ENCODE measurements at places on chromosomes 16 and 17.
A peak's percentile ranks its signal among the peaks of the same experiment; 100 is the strongest.

DNA sequence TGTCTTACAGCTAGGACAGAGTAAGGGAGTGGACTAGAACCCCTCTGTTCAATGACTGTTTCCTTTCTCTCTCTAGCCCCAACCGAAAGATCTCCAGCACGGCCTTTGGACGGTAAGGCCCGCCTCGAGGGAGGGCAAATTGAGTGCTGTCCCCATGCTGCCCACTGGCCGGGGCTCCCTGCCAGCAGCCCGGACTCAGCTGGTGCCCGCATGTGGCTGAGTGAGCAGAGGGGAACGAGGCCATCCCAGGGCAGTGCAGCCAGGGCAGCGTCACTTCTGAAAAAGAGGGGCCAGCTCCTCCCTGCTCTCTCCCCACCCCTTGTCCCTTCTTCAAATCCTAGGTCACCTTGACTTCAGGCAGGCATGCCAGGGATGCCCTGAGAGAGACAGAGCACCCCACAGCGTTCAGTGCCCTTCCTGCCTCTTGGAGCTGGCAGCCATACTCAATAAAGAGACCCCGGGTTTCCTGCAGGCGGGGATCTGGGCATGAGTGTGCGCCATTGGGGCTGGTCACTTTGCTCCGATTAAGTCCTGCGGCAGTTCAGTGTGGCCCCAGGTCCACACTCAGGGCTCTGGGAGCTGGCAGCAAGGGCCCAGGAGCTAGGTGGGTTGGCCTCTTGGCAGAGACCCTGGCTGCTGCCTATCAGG is 130.9 kb downstream of the RAB11FIP4 start:
- peak; percentile 8 for DNase-seq

DNA sequence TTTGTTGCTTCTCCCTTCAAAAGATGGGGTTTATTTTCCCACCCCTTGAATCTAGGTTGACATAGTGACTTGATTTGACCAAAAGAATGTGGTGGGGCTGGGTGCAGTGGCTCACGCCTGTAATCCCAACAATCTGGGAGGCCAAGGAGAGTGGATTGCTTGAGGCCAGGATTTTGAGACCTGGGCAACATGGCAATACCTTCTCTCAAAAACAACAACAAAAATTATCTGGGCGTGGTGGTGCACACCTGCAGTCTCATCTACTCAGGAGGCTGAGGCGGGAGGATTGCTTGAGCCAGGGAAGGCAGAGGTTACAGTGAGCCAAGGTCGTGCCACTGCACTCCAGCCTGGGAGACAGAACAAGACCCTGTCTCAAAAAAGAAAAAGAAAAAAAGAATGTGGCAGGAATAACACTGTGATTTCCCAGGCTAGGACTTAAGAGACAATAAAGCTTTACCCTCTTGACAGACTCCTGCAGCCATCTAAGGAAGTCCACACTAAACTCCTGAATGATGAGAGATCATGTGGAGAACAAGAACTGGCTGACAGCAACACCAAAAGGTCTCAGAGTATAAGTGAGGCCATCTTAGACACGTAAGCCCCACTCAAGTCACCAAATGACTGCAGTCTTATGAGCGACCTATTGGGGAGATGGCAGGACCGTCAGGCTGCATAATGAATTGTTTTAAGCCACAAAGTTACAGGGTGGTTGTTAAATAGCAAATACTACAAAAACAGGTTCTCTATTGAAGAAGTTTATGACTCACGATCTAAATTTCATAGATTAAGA is 37.0 kb downstream of the FBXL20 start:
- DNase-seq: no peak

- no peak for DNase-seq
Measured at GRCh38 chr16:79420493-79420892, 180.0 kb downstream of the MAF start.

DNA sequence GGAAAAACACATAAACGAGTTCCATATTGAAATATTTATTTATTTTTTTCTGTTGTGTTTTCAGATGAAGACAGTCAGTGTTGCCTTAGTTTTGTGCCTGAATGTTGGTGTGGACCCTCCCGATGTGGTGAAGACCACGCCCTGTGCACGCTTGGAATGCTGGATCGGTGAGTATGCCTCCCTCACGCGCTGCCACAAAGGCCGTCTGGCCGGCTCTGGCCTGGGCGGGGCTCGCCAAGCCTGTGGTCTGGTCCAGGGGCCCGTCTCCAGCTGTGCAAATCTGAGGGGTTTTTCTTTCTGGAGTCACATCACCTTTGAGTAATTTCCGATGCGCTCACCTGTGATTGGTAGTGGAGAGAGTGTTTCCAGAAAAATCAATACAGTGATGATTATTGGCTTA is 81.0 kb downstream of the RPTOR start:
- DNase-seq: no peak

DNA sequence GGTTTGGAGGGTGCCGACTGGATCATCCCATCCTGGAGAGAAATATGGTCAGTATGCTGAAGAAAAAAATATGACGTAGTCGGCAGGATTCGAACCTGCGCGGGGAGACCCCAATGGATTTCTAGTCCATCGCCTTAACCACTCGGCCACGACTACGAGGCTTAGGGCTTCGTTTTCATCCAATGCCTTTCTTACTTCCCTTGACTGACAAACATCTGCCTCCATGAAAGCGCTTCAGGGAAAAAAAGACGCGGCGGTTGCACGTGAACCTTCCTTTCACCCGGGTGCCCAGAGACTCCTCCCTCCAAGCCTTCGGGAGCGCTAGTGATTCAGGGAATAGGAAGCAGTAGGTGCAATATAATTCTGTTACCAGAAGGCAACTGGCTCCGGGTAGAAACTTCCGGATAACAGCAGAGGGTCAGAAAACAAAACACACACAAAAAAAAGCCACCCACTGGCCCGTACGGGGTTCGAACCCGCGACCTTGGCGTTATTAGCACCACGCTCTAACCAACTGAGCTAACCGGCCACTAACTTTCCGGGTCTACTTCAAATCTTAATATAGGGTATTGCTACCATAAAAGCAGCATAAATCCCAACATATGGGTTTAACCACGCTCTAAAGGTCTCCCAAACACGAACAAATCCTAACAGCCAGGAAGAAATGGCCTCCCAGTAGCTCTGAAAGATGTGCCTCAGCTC is 16.3 kb upstream of the AURKB start:
- peak; percentile 24 for DNase-seq

DNA sequence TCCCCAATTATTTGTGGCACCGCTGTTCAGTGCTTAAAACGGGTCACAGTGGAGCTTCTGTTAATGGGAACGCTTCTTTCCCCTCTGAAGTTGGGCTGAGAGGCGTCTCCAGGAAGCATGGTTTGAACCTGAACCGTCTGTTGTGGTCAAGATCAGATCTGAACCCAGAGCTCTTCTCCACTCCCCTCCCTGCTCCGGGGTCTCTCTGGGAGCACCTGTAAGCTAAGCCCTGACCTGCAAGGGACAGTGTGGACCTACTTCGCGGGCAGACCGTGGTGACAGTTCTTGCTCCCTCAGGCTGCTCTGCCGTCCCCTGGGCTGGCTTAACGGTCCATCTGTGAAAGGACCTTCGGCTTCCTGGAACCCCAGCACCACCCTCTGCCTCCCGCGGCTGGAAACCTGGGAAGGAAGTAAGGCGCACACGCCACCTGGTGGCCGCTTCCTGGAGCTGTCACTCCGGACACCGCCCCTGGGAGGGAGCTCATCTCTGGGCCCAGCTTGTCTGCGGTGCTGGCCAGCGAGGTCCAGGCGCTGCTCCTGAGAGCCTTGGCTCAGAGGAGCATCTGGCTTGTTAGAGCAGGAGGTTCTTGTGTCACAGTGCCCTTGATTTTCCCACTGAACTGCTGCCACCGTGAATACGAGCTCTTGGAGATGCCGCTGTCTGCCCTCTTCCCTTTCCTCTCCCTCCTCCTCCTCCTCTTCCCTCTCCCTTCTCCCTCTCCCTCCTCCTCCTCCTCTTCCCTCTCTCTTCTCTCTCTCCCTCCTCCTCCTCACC is 518.5 kb upstream of the EEF2KMT start:
- peak; percentile 53 for DNase-seq

- DNase-seq: no peak
Measured at GRCh38 chr16:10868596-10869469, 8.2 kb upstream of the CIITA start.

DNA sequence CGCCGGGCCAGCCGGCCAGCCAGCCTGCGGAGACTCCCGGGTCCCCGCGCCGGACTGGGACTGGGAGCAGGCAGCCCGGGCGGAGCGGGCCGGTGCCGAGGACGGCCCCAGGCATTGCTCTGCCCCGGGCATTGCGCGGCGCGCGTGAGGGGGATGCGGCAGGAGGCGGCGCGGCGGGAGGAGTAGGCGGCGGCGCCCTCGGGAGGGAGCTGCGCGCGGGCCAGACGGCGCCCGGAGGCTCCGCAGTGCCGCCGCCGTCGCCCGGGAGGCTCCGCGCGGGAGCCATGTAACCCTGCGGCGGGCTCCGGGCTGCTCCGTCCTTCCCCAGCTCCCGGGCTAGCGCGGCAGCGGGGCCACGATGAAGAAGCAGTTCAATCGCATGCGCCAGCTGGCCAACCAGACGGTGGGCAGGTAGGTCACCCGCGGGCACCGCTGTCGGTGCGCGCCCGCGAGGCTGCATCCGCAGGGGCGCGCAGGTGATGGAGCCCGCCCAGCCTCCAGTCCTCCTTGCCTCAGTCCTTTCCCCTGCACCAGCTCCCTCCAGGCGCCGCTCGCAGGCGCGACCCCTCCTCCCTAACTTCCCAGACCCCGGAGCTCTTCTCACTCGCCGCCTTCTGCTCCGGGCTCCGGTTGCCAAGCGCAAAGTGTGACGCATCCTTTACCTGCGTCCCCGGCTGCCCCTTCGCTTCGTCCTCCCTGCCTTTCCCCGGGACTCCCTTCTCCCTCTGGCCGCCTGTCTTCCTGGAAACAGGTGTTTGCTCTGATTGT is at the start of gene ARHGAP44:
Gene ARHGAP44, plus strand, starts transcription at position 18 of the 768 bp plus-strand sequence. Its CDS starts 341 bp downstream, at position 359.
- DNase-seq: peak; percentile 70

GRCh38 chr16:31693733-31694132 is 166.0 kb downstream of the AHSP start:
- DNase-seq: no peak

GRCh38 chr17:59069856-59070255 is 36.8 kb downstream of the TRIM37 start:
- DNase-seq: no peak

DNA sequence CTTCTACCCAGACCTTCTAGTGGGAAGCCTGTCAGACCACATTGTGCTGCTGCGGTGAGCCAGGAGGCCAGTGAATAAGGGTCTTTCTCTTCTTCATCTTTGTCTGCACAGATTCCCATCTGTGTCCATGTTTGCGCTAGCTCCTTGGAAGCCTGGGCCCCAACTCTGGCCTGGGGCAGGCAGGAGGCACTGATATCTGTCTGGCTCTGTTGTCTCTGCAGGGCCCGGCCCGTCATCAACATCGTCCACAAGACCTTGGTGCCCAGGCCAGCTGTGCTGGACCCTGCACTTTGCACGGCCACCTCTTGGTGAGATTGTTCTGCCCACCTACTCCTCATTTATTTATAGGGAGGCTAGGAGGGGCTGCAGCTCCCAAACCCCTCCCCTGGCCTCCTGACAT is 18.3 kb downstream of the ITGA3 start:
- DNase-seq: no peak

GRCh38 chr17:16936536-16937310 is 35.2 kb downstream of the TNFRSF13B start:
- DNase-seq: no peak

GRCh38 chr16:22641131-22641628 is 130.5 kb downstream of the NPIPB5 start:
- DNase-seq: no peak

GRCh38 chr17:10716218-10716617 is 13.6 kb downstream of the TMEM220 start:
- no peak for DNase-seq

- DNase-seq: no peak
Measured at GRCh38 chr17:41442739-41443138, 2.0 kb upstream of the KRT38 start.

GRCh38 chr16:11100239-11100750 is 155.7 kb downstream of the SOCS1 start:
- DNase-seq: no peak

DNA sequence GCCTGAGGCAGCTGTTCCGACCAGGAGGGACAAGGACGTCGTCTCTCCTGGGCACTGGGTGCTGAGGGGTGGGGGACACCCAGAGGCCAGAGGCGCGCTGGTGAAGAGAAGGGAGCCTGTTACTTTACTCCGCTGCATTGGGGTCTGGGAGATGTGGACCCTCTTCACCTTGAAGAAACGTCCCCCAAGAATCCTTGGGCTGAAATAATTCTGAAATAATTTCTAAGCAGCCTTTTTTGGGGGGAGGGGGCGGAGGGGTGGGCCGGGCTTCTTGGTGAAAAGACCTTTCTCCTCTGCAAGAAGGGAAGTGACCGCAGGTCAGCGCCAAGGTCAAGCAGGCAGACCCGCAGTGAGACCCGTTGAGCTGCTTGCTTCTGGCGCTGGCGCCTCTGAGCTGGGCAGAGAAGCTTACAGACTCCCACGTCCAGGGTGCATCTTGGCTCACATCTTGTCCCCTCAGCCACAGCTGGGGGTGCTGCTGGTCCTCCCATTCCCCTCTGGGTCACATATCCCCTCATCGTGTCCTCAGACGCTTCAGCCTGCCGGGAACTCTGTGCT is 1.1 kb downstream of the SYT17 start:
- no peak for DNase-seq

GRCh38 chr17:70270554-70270953 is 101.2 kb downstream of the KCNJ2 start:
- DNase-seq: no peak

- no peak for DNase-seq
Measured at GRCh38 chr16:87740441-87740840, 25.3 kb downstream of the KLHDC4 start.

DNA sequence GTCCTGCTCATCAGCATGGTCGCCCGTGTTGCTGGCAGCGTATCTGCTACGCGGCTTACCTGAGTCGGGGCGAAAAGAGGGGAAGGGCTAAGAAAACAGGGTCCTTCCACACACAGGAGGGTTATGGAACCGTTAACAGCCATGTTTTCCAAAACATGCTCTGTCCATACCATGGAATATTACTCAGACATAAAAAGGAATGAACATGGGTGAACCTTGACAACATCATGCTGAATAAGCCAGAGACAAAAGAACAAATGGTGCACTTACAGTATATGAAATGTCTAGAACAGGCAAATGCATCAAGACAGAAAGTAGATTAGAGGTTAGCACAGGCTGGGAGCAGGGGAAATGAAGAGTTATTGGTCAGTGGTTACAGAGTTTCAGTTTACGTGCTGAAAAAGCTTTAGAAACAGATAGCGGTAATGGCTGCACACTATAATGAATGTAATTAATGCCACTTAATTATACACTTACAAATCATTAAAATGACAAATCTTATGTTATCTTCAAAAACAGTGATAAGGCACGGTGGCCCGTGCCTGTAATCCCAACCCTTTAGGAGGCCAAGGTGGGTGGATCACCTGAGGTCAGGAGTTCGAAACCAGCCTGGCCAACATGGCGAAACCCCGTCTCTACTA is 7.8 kb downstream of the NPRL3 start:
- no peak for DNase-seq

Measured in hypothalamus (tissue), 51 donors.